ENCODE measurements at places on chromosomes 6 and 20. TPM values are rescaled to one million over a fixed set of nuclear protein-coding genes. Genes with fewer than 3 reads are reported as not detected.

- no peak overlapping the region for H3K4me3 ChIP-seq
- H3K4me1 ChIP-seq, result peaks cover 52% of the 10 kb centered on the region
- H3K27me3 ChIP-seq, result no peaks in the 10 kb centered on the region
- no peak for DNase-seq
- peaks cover 13% of the 10 kb centered on the region for H3K36me3 ChIP-seq
Observed at GRCh38 chr6:69792292-69792691, 4.5 kb downstream of the LMBRD1 start.

DNA sequence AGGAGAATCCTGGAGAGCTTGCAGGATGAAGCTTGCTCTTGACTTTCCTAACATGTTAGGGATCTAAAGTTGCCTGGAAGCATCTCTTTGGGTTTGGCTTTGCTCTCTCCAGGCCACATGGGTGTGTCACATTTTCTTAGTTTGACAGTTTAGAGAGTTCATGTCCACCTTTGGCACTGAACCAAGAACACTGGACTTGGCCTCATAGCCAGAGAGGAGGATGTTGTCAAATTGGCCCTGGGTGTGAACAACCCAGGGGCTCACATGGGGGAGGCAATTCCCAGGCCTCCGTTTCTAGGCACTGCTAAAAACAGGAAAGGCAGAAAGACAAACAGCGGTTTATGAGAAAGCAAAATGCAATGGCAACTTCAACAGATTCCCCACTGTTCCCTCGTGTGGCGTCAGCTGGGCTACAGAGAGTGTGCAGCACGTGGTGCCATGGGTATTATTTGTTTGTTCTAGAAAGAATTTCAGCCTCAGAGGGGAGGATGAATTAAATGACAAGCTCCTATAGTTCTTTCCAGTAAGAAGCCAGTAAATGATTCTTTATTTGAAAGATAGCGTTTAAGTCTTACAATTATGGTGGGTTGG is 93.9 kb downstream of the CLIC5 start:
- H3K27me3 ChIP-seq, result no peaks in the 10 kb centered on the region
- no peak overlapping the region for H3K4me3 ChIP-seq
- H3K27ac ChIP-seq, result no peak overlapping the region

DNA sequence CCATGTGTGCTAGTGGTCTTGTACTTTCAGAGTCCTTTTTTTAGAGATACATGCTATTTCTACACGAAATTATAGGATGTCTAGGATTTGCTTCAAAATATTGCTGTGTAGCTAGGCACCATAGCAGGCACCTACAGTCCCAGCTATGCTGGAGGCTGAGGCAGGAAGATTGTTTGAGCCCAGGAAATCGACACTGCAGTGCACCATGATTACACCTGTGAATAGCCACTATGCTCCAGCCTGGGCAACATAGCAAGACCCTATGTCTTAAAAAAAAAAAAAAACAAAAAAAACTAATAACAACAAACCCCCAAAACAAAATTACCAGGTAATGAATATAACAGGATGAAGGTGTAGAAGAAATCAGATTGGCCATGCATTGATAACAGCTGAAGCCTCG is 121.7 kb downstream of the NFATC2 start:
- peaks cover 17% of the 10 kb centered on the region for H3K4me1 ChIP-seq
- no peaks in the 10 kb centered on the region for H3K27me3 ChIP-seq
- no peak for DNase-seq
- no peaks in the 10 kb centered on the region for H3K36me3 ChIP-seq

DNA sequence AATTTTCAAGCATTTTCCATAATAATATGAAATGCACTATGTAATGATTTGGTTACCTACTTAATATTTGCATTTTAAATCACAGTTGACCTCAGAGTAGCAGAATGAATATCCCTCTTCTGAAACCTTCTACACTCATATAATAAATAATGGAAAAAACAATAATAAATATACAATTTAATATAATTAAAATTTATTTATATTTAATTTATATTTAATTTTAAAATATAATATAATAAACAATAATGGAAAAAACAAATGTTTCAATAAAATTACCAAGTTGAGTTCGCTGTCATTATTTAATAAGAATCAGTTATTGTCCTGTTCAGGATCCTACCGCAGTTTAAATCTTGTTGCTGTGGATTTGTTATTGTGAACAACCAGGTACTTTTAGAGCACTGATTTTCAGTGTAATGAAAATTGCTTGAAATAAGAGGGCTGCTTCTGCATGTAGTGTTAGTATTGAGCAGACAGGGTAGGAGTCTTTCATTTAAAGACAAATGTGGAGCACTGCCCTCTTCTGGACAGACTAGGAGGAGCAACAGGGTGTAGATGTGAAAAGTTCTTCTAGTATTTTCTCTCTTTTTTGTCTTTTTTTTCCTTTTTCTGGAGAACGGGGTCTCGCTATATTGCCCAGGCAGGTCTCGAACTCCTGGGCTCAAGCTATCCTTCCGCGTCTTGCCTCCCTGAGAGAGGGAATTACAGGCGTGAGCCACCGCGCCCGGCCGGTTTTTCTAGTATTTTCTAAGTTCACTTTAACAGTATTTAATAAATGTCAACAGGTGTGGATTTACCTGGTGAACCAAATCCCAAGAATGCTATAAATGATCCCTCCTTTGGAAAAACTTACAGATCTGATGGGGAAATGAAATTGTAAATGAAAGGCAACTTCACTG is 13.6 kb downstream of the TRAPPC3L start:
- no peaks in the 10 kb centered on the region for H3K27me3 ChIP-seq
- no peak overlapping the region for H3K4me3 ChIP-seq
- H3K4me1 ChIP-seq, result no peaks in the 10 kb centered on the region
- H3K27ac ChIP-seq, result no peak overlapping the region
- peak; percentile 39 for DNase-seq

C6orf163 gene
- 4.2 TPM for total RNA-seq

OPN5 gene
- not detected for total RNA-seq

PDCD2 gene
- 48.9 TPM for total RNA-seq

FOXQ1 gene
- 7.5 TPM for total RNA-seq
